ENCODE measurements at places on chromosomes 1 and 21.

DNA sequence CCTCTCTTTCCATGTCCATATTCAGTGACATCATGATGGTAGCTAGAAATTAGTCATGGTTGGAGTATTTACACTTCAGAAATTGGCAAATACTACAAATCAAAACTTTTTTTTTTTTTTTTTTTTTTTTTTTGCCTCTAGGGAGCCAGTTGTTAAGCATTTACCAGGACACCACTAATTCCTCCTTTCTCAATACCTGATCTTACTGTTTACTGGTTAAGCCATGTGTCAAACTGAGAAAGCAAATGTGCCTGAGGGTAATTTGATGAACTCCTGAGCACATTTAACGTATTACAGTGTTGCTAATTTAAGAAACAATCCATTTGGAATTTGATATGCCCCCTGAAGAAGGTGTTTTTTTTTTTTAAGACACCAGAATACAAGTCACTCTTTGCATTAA, 94.4 kb downstream of the DNM3 start:
- no peak for DNase-seq

DNA sequence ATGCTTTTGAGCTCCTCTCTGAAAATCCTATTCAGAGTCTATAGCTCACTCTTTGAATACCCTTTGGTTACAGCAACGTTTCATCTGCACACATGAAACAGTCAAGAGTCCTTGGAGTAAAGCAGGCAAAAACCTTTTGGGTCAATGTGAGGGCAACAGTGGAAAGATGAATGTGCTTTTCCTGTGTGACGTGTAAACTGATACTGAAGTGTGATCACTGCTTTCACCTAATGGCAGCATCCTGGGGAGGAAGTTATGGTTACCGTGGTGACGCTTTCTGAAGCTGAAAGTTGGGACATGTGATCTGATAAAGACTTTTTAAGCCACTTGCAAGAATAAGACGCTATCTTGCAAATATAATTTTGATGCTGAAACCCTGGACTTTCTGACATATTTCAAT, 160.0 kb downstream of the SEC16B start:
- no peak for DNase-seq

DNA sequence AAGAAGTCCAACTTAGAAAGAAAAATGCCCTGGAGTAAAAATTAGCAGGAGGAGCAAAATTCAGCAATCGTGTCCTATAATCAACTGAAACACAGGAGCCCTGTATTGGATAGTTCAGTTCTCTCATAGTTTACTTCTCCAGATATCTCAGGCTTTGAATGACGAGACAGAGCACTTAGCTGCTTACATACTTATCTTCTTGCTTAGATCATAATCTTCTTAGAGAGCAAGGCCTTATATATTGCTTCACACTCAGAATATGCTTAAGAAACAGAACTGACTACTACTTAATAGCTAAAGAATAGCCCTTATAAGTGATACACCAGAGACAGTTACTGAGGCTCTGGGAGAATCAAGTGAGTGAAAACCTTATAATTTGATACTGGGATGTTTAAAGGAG, 38.9 kb downstream of the TOR3A start:
- DNase-seq: no peak

- DNase-seq: no peak
These were observed 276.2 kb downstream of the CACNA1E start for GRCh38 chr1:181759481-181759880.
